ENCODE measurements at places on chromosomes 6 and 20.

DNA sequence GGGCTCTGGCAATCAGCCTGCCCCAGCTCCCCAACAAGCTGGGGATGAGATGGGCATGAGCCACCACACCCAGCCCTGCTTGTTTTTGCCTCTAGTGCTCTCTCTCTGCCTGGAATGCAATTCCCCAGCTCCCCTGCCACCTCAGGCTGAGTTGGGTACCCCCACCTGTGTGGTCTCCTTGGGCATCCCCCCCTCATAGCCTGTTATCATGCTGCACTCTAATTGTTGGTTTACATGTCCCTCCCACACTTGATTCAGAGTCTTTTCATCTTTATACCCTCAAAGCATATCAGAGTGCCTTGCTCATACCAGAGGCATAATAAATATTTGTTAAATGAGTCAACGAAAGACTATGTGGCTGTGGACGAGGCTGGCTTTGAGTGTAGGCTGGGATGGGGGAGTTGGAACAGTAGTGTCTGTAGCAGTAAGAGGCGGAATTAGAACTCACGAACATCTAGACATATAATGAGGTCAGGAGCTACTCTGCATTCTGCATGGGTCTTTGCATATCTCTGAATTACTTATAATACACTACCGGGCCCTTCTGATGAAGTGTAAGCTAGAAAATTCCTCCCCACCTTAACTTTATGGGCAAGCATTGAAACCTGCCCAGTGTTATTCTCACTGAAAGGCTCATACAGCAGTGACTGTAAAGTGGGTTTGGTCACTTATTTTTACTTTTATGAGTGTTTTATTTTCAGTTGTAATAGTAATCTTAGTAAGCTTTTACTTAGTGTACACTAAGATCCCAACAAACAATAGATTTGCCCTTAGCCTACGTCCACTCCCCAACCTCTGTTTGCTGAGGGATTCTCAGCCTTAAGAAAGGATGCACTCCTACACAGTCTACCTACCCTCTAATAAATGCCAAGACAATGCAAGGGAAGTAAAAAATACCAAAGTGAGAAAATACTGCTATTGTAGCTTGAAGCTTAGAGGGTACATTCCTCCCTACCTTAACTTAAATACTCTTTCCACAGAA is 58.7 kb downstream of the EDN1 start:
- DNase-seq = peak; percentile 45

GRCh38 chr6:14280766-14281293 is 163.3 kb downstream of the CD83 start:
- no peak for DNase-seq

DNA sequence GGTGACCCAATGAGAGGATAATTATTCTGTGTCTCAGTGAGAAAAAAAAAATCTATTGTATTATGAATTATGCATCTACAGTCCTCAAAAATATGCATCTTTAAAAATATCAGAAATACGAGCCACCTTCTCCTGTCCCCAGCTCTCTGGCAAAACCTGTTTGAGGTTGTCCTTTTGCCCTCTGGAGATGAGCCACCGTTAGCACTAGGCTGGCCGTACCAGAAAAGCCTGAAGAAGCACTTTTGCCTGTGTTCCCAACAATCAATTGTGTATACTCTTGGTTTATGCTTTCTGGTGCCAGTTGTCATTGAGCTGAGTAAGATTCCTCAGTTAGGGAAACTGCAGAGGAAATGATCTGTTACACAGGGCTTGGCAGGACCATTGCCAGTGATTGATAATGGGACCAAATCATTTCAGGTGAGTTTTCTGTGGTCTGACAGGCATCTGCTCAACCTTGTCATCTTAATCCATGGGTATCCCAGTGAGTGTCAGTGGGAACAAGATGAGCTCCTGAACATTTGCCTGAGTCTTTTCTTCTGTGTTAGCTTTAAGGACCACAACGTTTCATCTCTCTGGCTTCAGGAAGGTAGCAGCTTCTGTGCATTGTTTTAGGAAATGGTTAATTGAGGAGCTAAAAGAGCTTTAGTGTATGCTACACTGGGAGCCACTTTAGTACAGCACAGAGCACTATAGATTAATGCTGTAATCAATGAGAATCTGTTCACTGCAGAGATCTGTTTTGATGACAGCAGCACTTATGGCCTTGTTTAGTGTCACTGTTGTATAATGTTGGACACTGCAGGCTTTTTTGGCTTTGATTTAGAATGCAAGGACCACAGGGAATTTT is 330.1 kb downstream of the RIMS1 start:
- no peak for DNase-seq

GRCh38 chr20:43584448-43585136 is 6.1 kb upstream of the IFT52 start:
- DNase-seq = peak; percentile 4

DNA sequence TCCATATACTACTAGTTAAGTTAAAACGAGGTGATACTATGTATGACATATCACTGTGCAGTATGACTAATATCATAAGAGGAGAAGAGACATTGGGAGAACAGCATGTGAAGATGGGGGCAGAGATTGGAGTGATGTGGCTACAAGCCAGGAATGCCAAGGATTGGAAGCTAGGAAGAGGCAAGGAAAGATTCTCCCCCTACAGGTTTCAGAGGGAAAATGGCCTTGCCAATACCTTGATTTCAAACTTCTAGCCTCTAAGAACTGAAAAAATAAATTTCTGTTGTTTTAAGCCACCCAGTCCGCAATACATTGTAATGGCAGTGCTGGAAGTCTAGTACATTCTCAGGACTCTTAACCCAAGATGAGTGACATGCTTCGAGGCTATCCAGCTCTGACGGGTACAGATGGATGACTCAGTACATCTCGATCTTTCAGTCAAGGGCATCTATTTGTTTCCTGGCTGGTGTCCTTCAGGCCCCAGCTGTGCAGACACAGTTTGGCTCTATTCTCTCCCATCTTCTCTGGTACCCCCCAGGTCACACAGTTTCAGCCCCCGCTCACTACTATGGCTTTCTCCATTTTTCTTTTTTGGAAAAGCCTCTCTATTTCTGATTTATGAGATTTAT is 55.5 kb upstream of the THEMIS start:
- no peak for DNase-seq

DNA sequence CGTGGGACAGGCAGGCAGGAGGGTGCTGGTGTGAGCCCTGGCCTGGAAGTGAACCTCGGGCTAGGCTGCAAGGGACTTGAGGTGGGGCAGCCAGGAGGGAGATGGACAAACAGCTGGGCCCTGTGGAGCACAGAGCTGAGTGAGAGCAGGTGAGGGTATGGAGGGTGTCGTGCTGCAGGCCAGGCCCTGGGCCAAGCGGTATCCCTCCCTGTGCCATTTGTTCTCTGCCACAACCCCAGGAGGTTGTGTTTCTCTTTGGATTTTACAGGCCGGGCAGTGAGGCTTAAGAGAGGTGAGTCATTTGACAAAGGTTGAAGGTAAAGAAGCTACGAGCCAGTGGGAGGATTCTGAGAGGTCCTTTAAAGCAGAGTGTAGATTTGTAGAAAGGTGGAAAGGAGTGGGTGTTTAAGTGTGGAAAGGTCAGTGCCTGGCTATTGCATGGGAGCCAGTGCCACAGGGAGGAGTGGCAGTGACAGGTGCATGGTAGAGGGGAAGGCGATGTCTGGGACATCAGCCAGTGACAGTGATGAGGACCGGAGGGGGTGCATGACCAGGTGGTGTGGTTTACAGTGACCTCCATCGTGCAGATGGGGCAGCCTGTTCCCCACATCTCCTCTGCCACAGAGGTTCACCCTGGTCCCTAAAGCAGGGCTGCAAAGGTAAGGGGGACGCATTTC is 39.8 kb downstream of the GMPR start:
- no peak for DNase-seq

DNA sequence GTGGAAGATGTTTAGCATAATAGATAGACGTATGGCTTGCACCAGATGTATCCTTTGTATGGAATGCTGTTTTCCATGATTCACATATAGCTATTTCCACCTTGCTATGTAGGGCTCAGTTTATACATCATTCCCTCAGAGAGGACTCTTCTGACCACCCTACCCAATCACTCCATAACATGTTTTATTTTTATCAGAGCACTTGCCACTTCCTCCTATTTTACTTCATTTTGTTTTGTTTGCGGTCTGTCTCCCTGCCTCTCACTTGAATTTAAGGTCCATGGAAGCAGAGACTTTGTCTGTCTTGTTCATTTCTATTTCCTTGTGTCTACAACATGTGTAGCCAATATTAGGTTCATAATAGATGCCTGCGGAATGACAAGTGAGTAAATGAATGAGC is 266.9 kb upstream of the CITED2 start:
- no peak for DNase-seq

DNA sequence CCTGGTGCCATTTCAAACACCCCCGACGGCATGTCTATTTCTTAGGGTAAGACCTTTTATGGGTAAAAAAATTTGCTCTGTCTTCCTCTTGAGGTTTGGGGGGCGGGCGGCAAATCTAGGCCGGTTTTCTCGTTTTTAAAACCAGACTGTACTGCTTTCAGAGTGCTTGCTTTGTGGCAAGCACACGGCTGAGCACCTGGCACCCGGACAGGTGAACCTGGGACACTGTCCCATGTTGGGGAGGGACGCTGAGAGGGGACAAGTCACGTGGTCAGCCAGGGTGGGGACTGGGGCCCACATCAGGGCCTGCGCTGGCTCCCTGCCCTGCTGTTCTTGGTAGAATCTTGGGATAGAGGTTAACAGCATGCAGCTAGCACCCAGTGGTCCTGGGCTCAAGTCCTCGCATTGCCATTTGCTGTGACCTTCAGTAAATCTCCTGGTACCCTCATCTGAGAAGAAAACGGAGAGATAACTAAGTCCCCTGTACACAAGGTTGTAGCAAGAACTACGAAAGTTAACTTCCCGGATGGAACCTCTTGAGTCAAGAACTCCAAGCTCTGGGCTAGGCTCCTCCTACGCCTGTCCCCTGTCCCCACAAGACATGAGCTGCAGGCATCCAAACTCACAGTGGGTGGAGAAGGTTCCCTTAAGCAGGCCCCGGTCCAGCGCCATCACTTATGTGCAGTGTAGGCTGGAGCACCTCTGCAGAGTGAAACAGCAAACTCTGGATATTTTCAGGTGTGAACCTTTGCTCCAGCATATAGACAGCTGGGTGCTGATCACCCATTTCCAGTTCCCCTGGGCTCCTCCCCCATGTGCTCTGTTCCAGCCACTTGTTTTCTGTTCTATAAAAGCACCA is 41.7 kb downstream of the PMEPA1 start:
- DNase-seq = no peak

DNA sequence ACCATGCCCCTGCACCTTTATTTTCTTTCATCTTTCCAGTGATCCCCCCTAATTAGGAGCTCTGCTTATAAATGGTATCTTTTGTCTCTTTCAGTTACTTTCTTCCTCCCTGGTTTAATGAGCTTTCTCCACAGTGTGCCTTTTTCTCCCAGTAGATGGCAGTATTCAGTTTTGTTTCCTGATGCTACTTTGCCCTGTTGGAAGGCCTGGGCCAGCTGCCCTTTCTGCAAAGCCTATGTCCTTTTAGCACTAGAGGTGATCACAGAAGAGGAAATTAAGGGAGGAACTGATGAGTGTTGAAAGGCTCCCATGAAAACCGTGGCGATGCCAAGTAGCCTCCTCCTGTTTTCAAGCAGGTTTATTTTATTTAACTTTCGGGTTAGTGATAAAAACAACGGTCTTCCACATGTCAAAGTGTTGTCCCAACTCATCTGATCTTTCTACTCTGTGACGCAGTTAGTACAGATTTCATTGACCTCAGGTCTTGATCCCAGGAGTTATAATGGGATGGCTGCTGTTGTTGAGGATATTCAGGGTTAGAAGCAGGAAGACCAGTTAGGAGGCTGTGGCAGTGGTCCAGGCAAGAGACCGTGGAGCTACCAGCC is 184.2 kb upstream of the BMP2 start:
- DNase-seq = no peak

DNA sequence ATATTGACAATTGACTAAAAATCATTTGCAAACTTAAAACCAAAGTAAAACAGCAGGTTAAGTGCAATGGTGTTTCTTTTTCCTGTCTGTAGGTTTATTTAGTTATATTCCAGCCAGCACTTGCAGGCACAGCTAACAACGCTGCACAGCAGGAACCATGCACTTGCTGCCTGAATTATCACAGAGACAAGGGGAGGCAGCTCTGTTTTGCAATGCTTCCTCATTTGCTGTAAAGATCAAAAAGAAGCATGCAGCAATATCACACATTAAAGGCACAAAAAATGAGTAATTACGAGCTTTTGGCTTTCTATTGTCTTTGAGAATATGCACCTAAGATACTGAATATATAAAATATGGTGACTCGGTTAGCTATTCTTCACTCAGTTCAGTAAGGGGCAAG is 241.9 kb downstream of the EPHA7 start:
- DNase-seq = no peak

Measured in fibroblast of skin of left biceps (primary cell).